Osteoblast (primary cell): ENCODE measurements at places on chromosomes 2 and 18. TPM values are rescaled to one million over a fixed set of nuclear protein-coding genes. Genes with fewer than 3 reads are reported as not detected.

- H3K27ac ChIP-seq, result no peak overlapping the region
- H3K27me3 ChIP-seq, result no peaks in the 10 kb centered on the region
- no peaks in the 10 kb centered on the region for H3K36me3 ChIP-seq
- DNase-seq, result no peak
- peaks cover 22% of the 10 kb centered on the region for H3K4me1 ChIP-seq
Measured at GRCh38 chr2:233409286-233409991, 55.1 kb downstream of the DGKD start.

DNA sequence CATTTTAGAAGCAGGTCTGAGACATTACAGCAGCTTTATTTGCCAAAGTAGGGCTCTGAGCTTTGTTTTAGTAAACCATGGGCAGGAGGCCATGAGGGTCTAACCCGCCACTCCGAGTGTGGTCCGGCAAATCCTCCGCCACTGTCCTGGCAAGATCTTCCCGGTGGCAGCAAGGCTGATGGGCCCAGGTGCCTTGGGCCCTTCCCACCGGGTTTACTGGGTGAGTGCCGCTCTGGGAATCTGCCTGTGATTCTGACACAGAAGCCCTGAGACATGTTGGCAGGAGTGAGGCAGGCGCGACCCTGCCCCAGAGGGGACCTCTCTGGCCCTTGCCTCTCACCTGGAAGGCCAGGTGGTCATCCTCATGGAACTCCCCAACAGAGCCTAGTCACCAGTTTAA is 29.9 kb downstream of the MTERF4 start:
- H3K4me1 ChIP-seq, result no peaks in the 10 kb centered on the region
- H3K4me3 ChIP-seq, result no peak overlapping the region
- no peaks in the 10 kb centered on the region for H3K27me3 ChIP-seq
- H3K36me3 ChIP-seq, result peaks cover 28% of the 10 kb centered on the region
- DNase-seq, result peak; percentile 58

DNA sequence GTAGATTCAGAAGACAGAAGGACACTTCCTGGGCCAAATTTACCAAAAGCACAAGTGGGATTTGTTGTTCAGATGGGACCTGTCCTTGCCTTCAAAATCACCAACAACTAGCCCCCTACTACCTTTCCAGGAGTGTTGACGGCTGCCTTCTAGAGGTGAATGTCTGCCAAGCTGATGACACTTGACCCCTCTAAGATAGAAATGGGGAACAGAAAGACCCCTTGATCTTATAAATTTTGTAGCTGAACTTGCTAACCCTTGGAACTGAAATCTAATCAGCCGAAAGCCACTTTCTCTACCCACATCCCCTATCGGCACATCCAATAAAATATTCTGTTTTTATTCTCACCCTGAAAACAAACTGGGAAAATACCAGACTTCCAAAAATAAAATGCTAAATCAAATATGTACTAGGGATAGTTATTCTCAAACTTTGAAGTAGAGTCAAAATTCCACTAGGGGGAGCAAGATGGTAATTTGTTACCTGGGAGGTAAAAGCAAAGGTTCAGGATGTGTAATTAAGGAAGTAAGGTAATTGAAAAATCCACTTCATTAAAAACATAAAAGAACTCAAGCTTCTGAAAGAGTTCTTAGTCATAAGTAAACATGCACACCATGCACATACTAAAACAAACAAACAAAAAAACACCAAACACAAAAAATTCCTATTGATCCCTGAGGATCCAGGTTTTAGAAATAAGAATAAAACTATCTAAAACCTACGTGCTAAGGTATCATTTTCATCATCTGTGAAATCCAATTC is 119.2 kb downstream of the ANKRD44 start:
- peaks cover 5% of the 10 kb centered on the region for H3K4me1 ChIP-seq
- no peak overlapping the region for H3K4me3 ChIP-seq
- no peaks in the 10 kb centered on the region for H3K36me3 ChIP-seq
- no peaks in the 10 kb centered on the region for H3K27me3 ChIP-seq
- DNase-seq, result peak; percentile 75
- no peak overlapping the region for H3K27ac ChIP-seq

- no peak overlapping the region for H3K4me3 ChIP-seq
- DNase-seq, result no peak
- H3K36me3 ChIP-seq, result no peaks in the 10 kb centered on the region
- H3K27me3 ChIP-seq, result no peaks in the 10 kb centered on the region
Measured at GRCh38 chr2:155309483-155309882, 611.0 kb downstream of the KCNJ3 start.

- DNase-seq, result no peak
- H3K27me3 ChIP-seq, result no peaks in the 10 kb centered on the region
- no peaks in the 10 kb centered on the region for H3K4me1 ChIP-seq
- no peak overlapping the region for H3K27ac ChIP-seq
Measured at GRCh38 chr18:46482831-46483230, 174.2 kb downstream of the LOXHD1 start.

DNA sequence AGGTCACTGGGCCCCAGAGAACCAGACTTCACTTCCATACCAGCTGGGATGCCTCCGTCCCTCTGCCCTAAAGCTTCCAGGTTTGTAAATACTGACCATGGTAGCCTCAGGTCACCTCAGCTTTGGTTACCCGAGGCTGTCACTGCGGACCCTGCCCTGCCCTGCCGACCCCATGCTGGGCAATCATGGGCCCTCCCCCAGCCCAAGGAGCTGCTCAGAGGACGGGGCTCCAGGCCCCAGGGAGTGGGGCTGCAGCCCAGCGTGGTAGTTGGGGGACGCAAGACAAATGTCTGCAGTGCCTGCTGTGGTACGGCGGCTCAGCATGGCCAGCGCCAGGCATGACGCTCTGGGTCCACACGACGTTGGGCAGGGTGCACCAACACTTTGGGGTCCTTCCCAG is 25.3 kb downstream of the RAMP1 start:
- no peaks in the 10 kb centered on the region for H3K36me3 ChIP-seq
- no peak for DNase-seq
- H3K27me3 ChIP-seq, result no peaks in the 10 kb centered on the region
- H3K4me1 ChIP-seq, result peaks cover 9% of the 10 kb centered on the region
- H3K4me3 ChIP-seq, result no peak overlapping the region

- no peaks in the 10 kb centered on the region for H3K36me3 ChIP-seq
Measured at GRCh38 chr2:66185497-66186054, 249.3 kb upstream of the MEIS1 start.

- no peaks in the 10 kb centered on the region for H3K27me3 ChIP-seq
- peaks cover 2% of the 10 kb centered on the region for H3K36me3 ChIP-seq
- H3K27ac ChIP-seq, result no peak overlapping the region
- H3K4me1 ChIP-seq, result peaks cover 20% of the 10 kb centered on the region
- H3K4me3 ChIP-seq, result no peak overlapping the region
- no peak for DNase-seq
Measured at GRCh38 chr2:43328133-43328532, 101.7 kb upstream of the ZFP36L2 start.

DNA sequence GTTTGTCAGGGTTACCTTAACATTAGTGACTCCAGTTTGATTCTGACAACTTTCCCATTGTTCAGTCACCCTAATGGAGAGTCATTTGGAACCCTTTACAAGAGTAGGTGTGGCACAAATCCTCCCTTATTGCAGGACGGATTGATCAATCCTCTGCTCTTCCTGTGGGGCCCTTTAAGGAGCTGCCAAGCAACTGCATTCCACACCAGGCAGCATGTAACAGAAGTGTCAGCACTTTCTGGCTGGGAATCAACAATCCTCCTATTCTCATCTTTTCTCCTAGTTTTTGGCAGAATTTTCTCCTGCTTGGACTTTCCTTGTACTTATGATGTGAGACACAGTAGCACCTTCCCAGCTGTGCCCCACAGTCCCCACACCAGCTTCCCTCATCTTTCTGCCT is 177.8 kb downstream of the ST6GAL2 start:
- no peak overlapping the region for H3K27ac ChIP-seq
- H3K4me1 ChIP-seq, result no peaks in the 10 kb centered on the region
- H3K27me3 ChIP-seq, result no peaks in the 10 kb centered on the region
- no peak for DNase-seq

DNA sequence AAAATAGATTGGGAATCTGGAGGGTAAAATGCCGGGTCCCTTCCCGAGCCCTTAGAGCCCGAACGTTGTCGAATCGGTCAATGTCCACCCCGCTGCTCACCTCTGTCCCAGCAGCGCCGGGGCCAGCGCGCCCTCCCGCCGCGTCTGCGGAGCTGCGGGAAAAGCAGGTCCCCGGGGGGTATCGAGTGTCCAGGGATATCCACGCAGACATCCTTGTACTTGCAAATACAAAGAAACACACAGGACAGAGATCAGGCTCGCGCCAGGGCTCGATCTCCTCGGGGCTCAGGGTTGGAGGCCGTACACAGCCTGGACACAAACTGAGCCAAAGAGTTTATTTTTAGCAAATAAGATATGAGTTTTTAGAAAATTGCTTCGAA is 2.3 kb upstream of the GATA6 start:
- peaks cover under 1% of the 10 kb centered on the region for H3K36me3 ChIP-seq
- H3K27ac ChIP-seq, result no peak overlapping the region
- H3K4me1 ChIP-seq, result peaks cover 3% of the 10 kb centered on the region
- no peak for DNase-seq
- no peak overlapping the region for H3K4me3 ChIP-seq

DNA sequence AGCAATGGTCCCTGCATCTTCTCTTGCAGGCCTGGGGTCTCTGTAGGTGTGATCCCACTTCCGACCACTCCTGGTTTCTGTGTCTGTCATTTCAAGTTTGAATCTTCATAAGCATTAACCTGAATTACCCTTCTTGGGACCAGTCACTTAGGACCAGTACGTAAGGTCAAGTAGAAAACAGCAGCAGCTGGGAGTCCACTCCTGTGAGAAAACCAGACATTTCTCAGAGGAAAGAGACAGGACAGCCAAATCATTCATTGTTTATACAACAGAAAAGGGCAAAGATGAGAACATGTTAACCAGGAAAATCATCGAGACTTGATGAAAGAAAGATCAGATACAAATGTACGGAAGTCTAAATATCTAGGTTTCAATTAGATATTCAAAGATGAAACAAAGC is 163.0 kb downstream of the MREG start:
- H3K36me3 ChIP-seq, result no peaks in the 10 kb centered on the region
- peaks cover 23% of the 10 kb centered on the region for H3K4me1 ChIP-seq
- no peak for DNase-seq
- no peaks in the 10 kb centered on the region for H3K27me3 ChIP-seq
- H3K27ac ChIP-seq, result peak overlapping the region; percentile 87

GRCh38 chr2:222752746-222753145 is 81.3 kb downstream of the MOGAT1 start:
- H3K4me1 ChIP-seq, result peaks cover 22% of the 10 kb centered on the region
- H3K27me3 ChIP-seq, result no peaks in the 10 kb centered on the region
- no peak for DNase-seq
- H3K36me3 ChIP-seq, result no peaks in the 10 kb centered on the region
- no peak overlapping the region for H3K27ac ChIP-seq

GRCh38 chr2:80080957-80081356 is 223.6 kb downstream of the LRRTM1 start:
- no peak overlapping the region for H3K4me3 ChIP-seq
- no peak for DNase-seq
- H3K36me3 ChIP-seq, result no peaks in the 10 kb centered on the region
- no peaks in the 10 kb centered on the region for H3K27me3 ChIP-seq
- no peaks in the 10 kb centered on the region for H3K4me1 ChIP-seq

DNA sequence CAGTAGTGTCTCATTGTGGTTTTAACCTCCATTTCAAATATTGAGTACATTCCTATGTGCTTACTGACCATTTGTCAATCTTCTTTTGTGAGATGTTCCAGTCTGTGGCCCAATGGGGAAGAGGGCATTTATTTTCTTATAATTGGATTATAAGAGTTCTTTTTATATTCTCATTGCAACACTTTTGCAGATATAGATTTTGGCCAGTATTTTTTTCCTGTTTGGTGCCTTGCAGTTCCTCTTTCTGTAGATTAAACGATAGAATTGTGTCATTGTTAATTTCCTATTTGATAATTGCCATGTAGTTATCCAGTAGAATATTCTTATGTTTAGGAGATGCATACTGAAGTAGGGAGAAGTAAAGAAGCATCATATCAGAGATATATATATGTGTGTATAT is 56.4 kb upstream of the CYTIP start:
- H3K27me3 ChIP-seq, result peaks cover 8% of the 10 kb centered on the region
- DNase-seq, result no peak
- no peak overlapping the region for H3K27ac ChIP-seq
- H3K36me3 ChIP-seq, result no peaks in the 10 kb centered on the region
- H3K4me1 ChIP-seq, result no peaks in the 10 kb centered on the region

GRCh38 chr2:120677696-120678247 is 57.9 kb upstream of the GLI2 start:
- DNase-seq, result no peak
- H3K27me3 ChIP-seq, result no peaks in the 10 kb centered on the region
- peaks cover 11% of the 10 kb centered on the region for H3K4me1 ChIP-seq
- no peaks in the 10 kb centered on the region for H3K36me3 ChIP-seq
- H3K4me3 ChIP-seq, result no peak overlapping the region

Gene ACADL
- not detected in 2 replicates for total RNA-seq

Gene HOXD4
- total RNA-seq, result 0.36 and 1.2 TPM in 2 replicates

Gene ABCG5
- total RNA-seq, result not detected in 2 replicates

Gene FHL2
- total RNA-seq, result 566 and 568 TPM in 2 replicates

Gene DSG2
- total RNA-seq, result 9.0 and 21.2 TPM in 2 replicates

Gene SERPINB4
- 0.29 TPM in 1 of 2 replicates, not detected in the other for total RNA-seq

Gene SIX3
- total RNA-seq, result not detected in 2 replicates

Gene MROH2A
- total RNA-seq, result not detected in 2 replicates

Gene PCARE
- not detected in 2 replicates for total RNA-seq

Gene DSG1
- total RNA-seq, result not detected in 2 replicates

Gene ORC2
- total RNA-seq, result 13.0 and 14.5 TPM in 2 replicates

Gene CDH19
- not detected in 2 replicates for total RNA-seq

Gene ZC3H15
- total RNA-seq, result 71.7 and 71.9 TPM in 2 replicates

Gene SLC40A1
- total RNA-seq, result 10.9 and 13.6 TPM in 2 replicates

Gene TRIM43
- total RNA-seq, result not detected in 2 replicates
